Activated gamma-delta T cell treated with Interleukin-2 at 50 U/mL for 16 hours (primary cell): ENCODE measurements at places on chromosomes 11 and 22.

- DNase-seq: no peak
Observed at GRCh38 chr11:2402890-2403645, 2.5 kb downstream of the TSSC4 start.

DNA sequence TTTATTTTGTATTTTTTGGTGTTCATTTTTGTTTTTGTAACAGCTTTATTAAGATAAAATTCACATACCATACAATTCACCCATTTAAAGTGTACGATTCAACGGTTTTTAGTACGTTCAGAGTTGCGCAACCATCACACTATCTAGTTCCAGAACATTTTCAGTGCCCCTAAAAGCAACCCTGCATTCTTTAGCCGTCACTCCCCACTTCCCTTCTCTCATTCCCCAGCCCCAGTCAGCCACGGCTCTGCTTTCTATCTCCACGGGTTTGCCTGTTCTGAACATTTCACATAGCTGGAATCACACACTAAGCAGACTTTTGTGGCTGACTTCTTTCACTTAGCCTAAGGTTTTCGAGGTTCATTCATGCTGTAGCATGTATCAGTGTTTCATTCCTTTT, 9.6 kb upstream of the KCNQ1OT1 start:
- DNase-seq: no peak

GRCh38 chr11:79371724-79372123, 69.1 kb downstream of the TENM4 start:
- no peak for DNase-seq

DNA sequence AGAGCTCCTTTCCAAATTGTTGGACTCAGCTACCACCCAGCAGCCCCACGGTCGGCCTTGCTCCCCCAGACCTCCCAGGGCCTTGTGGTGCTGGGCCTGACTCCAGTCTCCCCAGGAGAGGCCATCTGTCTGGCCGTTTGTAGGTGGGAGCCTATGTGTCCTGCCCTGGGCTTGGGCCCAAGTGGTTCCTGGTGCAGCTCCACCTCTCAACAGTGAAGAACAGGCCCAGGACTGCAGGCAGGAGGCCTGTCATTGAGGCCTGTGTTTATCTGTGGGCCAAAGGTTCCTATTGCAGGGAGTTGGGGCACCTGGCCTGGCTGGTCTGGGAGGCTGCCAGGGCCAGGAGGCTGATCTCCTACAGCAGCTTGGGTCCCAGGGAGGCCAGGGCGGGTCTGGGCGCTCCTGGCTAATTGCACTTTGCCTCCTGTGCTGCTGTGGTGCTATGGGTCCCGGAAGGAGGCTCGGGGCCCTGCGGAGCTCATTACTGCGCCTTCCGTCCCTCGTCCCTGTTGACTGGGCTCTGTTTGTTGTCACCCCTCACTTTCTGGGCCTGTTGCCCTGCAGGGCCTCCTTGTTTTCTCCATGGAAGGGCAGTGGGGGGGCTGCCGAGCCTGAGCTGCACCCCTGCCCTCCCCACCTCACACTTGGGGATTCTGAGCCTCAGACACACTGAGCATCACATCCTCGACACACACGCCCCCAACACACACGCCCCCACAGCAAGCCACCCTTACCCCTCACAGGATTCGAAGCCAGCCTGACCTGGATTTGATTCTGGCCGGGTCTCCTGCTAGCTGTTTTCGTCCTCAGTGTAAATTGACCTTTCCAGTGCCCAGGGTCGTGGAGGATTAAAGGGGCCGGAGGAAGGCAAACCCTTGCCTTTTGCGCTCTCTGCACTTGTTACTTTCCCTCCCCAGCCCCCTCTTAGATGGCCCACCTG, 6.8 kb upstream of the OMP start:
- DNase-seq: no peak
